ENCODE measurements at places on chromosomes 5 and 9.

- no peak for DNase-seq
Measured at GRCh38 chr9:38029915-38030638, 39.0 kb downstream of the SHB start.

DNA sequence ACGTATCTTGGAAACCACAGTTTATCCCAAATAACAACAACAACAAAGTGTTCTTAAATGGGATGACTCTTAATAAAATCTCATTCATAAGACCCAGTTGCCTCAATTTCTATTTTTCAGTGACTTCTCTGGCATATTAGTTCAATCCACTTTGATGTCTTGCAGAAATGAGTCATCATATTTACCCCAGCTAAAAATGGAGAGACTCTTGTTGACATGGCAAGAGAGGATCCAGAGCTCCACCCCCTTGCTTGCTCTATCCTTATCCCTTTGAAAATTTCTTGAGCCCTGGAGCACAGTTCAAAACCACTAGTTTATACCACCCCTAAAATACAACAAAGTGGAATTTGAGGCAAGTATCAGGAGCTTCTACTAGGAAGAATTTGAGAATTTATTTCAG, 20.8 kb downstream of the VCAN start:
- peak; percentile 12 for DNase-seq

DNA sequence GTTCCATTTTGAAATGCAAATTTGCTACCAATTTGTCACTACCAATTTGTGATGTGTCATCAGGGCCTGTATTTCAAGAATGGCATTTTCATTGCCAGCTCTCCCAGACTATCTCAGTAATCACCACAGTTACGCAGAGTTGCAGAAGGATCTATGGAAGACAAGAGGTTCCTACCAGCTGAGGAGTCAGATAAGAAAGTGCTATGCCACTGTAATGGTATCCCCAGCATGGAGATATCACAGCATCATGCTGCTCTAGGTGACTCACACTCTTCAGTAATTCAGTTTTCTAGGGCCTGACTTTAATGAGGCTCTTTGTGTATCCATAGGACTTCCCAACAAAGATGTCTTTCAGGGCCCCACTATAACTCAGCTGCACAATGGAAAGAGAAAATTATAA, 490.3 kb downstream of the ARHGEF28 start:
- no peak for DNase-seq

- no peak for DNase-seq
Measured at GRCh38 chr9:113511047-113511521, 47.6 kb downstream of the RGS3 start.

DNA sequence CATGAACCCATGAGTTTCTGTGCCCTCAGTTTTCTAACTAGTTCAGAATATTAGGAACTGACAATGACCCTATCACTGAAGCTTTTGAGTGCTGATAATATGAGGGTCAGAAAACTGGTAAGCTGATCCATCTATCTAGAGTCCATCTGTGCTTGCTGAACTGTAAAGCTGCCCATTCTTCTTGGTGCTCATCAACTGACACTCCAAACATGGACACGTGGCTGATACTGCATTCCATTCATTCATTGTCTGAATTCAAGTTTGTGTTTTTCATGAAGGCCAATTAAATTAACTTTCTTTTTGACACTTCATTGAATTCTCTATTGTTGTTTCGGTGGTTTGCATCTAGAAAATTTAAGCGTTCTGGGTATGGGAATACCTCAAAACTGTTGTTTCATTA, 17.6 kb downstream of the NREP start:
- DNase-seq = peak; percentile 43

DNA sequence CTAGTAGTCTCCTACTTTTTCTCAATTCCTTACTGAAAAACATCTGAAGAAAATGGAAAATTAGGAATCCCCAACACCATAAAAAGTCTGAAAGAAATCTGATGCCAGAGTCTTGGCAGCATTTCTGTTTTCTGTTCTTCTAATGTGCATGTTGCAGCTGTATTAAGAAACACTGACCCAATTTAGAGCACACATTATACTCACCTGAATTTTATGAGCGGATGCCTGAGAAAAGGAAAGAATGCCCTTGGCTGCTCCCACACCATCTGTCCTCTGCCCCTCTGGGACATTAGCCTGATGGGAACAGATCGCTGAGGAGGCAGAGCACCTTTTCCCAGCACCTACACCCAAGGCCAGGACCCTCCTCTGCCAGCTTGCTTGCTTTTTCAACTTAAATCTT, 14.1 kb upstream of the ANP32B start:
- no peak for DNase-seq

Measured in fibroblast of skin of scalp (primary cell).